Renal cortical epithelial cell (primary cell): ENCODE measurements at places on chromosomes 5 and 9. TPM values are rescaled to one million over a fixed set of nuclear protein-coding genes. Genes with fewer than 3 reads are reported as not detected.

KDM4C gene
- 23.1 and 52.4 TPM in 2 replicates for total RNA-seq

IFNA21 gene
- not detected in 2 replicates for total RNA-seq

LRRC19 gene
- 0.20 TPM in 1 of 2 replicates, not detected in the other for total RNA-seq

CREBRF gene
- total RNA-seq: 8.0 and 22.9 TPM in 2 replicates

CATSPER3 gene
- total RNA-seq: 0.10 TPM in 1 of 2 replicates, not detected in the other

NOL6 gene
- total RNA-seq: 25.7 and 33.1 TPM in 2 replicates

MLANA gene
- 0.05 TPM in 1 of 2 replicates, not detected in the other for total RNA-seq

- DNase-seq: no peak
These were observed 154.4 kb downstream of the MACROH2A1 start for GRCh38 chr5:135244620-135245021.

DNA sequence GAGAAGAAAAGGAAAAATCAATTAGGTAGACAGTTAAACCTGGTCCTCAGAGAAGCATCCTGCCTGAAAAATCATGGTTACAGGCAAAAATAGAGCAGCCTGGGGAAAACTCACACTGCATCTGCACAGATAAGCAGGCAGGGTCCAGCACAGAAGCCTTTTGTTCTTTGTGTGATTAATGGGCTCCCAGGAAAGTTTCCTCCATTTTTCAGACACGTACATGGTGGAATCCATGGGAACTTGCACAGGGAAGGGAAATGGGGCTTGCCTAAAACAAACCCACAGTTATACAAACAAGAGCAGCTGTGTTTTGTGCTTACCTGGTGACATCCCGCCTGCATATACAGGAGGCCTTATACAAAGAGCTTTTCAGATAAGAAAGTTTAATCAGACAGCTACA lies 243.9 kb upstream of the ATP10B start:
- DNase-seq: no peak

GRCh38 chr5:127586811-127587210 lies 62.1 kb upstream of the CTXN3 start:
- peak; percentile 33 for DNase-seq

DNA sequence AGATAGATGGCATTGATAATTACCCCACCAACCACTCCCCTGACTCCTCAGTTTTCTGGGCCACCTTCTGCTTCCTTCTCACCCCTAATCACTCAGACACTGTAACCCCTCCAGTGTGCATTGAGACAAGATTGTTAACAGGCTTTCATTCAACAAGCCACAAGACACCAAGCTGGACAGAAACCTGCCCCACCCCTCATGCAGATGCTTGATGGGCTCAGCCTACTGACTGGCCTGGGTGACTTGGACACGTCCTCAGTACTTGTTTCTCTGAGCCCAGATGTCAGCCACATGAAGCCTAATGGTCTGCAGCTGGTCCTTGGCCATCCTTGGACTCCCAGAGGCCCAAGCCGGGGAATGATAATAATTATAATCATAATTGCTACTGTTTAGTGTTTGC lies 71.4 kb upstream of the SMIM23 start:
- DNase-seq: no peak

- DNase-seq: no peak
These were observed 3.2 kb upstream of the NR4A3 start for GRCh38 chr9:99818500-99818899.

- DNase-seq: peak; percentile 6
These were observed 18.1 kb upstream of the SYK start for GRCh38 chr9:90783552-90783951.

DNA sequence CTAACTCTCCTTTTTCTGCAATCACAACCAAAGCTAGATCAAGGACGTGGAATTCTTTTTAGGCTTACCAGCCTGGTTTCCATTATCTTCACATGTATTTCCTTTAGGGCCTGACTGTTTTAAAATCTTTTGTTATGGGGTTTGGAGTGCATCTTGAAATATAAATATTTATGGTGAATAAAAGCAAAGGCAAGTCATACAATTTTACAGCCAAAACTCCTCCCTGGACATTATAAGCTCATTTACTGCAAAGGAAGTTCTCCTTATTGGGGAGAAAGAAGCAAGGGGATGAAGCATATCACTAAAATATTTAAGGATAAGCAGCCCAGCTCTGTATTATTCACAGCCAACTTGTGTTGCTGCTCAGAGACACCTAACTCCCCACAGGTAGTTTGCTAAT lies 132.2 kb upstream of the TARS1 start:
- DNase-seq: no peak

DNA sequence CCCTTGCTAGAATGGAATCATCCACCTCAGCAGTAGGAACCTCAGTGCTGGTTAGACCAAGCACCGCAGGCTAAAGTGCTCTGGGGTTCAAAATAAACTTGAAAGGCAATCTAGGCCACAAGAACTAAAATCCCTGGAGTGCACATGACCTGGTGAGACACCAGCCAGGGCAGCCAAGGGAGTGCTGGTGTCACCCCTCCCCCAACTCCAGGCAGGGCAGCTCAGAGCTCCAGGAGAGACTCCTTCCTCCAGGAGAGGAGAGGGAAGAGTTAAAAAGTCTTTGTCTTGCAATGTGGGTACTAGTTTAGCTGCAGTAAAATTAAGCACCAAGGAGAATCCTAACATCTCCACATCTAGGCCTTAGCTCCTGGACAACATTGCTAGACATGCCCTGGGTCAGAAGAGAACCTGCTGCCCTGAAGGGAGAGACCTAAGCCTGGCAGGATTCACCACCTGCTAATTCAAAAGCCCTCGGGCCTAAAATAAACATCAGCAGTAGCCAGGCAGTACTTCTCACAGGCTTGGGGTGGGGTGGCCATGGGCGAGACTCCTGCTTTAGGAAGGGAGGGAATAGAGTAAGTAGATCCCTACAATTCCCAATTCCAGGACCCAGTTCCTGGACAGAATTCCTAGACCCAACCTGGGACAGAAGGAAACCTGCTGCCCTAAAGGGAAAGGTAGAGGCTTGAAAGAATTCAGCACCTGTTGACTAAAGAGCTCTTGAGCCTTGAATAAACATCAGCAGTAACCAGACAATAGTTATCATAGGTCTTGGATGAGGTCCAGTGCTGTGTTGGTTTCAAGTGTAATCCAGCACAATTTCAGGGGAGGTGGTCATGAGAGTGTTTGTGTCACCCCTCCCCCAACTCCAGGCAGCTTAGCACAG lies 25.8 kb downstream of the UGT3A2 start:
- DNase-seq: peak; percentile 34

- DNase-seq: no peak
These were observed 9.0 kb upstream of the RAD23B start for GRCh38 chr9:107274096-107274495.
